ENCODE measurements at places on chromosomes 6 and 20.

DNA sequence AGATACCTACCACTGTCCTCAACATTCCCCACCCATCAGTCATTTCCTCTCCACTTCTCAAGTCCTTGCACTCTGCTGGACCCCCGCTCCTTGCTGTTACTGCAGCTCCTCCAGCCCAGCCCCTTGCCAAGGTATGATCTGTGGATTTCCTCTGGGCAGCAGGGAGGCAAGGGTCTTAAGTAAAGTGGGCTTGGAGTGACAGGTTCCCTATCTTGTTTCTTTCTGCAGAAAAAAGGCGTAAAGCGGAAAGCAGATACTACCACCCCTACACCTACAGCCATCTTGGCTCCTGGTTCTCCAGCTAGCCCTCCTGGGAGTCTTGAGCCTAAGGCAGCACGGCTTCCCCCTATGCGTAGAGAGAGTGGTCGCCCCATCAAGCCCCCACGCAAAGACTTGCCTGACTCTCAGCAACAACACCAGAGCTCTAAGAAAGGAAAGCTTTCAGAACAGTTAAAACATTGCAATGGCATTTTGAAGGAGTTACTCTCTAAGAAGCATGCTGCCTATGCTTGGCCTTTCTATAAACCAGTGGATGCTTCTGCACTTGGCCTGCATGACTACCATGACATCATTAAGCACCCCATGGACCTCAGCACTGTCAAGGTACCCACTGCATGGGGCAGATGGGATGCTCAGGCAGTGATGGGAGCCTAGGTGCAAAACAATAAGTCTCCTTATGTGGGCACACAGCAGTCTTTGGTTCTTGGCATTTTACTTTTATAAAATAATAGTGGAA lies 8.1 kb downstream of the BRD2 start:
- no peak for DNase-seq

DNA sequence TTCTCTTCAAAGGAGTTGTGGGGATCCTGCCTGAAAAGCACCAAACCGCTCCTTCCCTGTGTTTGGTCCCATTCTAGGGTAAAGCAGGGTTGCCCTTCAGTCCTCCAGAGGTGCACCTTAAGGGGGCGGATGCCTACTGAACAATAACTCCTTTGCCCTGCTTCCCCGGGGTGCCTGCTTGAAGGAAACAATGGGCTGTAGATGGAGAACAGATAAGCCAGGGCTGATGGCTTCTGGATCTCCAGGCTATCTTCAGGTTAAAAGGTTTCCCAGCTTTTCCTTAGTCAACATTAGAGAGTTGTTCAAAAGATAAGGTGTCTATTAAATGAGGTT lies 5.4 kb upstream of the PRDM1 start:
- no peak for DNase-seq

- peak; percentile 65 for DNase-seq
These were observed 104.3 kb upstream of the BEND6 start for GRCh38 chr6:56850626-56851025.

GRCh38 chr20:30486103-30486478 lies 771.4 kb upstream of the DEFB115 start:
- DNase-seq, result no peak

- DNase-seq, result peak; percentile 13
These were observed 168.0 kb downstream of the HDGFL1 start for GRCh38 chr6:22737331-22737730.

- DNase-seq, result no peak
These were observed 238.0 kb downstream of the ANKRD60 start for GRCh38 chr20:57990396-57990987.

- DNase-seq, result no peak
These were observed 897 bp downstream of the ADIG start for GRCh38 chr20:38581830-38582358.

DNA sequence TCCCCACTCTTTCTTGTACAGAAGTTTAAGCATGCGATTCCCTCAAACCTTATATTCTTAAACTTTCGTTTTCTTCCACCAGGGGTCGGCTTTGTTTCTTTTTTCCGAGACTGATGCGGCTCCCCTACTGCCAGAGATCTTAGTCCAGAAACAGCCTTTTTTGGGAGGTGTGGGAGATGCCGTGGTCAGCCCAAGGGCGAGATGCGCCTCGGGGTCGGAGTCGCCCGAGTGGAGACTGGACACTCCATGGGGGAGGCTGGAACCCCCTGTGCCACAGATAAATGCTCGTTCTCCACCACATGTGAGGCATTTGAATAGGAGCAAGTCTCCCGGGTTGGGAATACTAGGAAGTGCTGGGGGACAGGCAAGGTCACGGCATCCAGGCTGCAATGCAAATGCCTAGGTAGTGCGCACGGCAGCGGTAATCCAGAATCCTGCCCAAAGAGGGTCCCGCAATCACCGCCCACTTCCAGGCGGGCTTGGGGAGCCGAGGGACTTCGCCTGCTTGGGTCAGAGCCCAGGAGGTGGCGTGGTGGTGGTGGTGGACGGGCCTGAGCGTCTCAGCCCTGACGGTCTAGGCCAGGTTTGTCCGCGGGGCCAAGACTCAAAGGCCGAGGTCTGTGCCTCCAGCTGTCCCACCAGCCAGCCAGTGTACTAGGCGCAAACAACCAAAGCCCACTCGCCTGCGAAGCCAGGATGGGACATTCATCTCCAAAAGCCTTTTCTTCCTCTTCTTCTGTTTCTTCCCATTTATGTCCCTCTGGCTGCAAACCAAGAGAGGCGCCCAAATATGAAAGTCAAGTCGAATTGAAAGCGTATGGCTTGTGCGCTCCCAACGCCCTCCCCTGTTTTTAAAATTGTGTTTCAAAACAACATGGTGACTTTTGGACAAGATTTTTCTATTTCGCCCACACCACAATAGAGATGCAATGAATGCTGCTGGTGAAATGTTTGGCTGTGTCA lies 39.3 kb upstream of the OSTM1 start:
- peak; percentile 35 for DNase-seq

DNA sequence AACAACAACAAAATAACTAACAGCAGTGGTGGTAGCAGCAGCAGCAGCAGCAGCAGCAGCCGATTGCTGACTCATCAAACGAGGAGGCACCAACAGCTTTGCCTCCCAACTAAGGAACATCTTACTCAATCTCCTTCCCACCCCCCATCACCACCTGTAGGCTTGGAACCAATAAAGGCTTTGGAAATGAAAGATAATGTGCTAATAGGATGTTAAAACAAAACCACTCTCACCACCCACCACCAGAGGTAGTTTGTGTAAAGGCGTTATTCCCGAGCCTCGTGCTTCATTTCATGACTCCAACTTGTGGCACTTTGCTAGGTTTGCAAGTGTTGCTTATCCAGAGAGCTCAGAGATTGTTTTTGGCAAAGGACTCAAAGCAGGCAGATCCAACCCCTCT lies 346.5 kb downstream of the CD83 start:
- no peak for DNase-seq

- DNase-seq, result no peak
These were observed 206.7 kb upstream of the SULF2 start for GRCh38 chr20:47991875-47992488.

GRCh38 chr6:169345146-169345545 lies 91.5 kb upstream of the THBS2 start:
- DNase-seq, result no peak

- no peak for DNase-seq
These were observed 1.5 kb downstream of the PSMG4 start for GRCh38 chr6:3260296-3260695.

- DNase-seq, result no peak
These were observed 481.6 kb downstream of the PRKN start for GRCh38 chr6:162245830-162246420.

DNA sequence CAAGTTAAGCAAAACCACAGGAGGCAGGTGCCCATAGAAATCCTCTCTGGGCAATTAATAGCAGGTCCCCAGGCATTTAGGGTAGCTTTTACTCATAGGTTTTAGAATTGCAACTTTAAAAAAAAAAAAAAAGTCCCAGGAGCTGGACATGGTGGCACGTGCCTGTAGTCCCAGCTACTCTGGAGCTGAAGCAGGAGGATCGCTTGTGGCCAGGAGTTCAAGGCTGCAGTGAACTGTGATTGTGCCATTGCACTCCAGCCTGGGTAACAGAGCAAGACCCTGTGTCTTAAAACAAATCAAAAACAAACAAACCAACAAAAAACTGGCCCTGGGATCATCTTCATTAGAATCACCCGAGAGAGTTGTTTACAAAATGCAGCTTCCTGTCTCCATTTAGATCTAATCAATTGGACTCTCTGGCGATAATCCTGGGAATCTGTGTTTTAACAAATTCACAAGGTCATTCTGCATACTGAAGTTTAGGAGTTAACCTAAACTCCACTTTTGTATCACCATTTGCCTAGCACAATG lies 131.8 kb upstream of the AKAP12 start:
- no peak for DNase-seq

DNA sequence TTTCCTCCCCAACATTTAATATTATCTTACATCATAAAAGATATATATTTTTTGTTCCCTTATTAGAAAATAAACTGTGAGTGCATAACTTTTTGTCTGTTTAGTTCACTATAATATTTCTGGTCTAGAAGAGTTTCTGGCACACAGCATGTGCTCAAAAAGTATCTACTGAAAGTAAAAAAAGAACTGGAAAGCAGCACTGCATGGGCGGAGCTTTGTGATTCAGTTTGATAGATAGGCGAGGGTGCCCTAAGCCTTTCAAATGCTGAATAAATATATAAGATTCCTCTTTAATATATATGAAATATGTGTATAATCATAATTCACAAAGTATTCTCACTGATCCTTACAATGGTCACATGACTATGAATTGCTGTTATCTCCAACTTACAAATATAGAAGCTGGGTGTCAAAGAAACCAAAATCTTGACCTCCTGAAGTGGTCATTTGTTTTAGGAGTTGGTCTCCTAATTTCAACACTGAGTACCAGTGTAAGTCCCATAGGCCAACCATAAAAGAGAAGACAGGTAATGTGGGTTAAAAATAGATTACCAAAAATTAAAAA lies 50.8 kb downstream of the OR2B2 start:
- no peak for DNase-seq

DNA sequence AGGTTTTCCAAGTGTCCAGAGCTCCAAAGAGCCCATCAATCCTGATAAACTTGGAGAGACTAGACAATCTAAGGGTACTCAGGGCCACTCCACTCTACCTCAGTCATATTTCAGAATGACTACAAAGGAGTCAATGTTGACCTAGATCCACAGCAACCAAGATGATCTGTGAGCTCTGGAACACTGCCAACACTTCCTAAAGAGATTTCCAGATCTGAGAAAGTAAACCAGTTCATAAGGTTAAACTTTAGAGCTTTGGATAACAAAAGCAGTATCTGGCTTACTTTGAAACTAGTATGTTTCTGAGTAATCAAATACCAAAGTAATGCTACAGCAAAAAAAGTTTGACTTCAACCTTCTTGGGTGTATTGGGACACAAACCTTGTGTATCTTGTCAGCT lies 122.7 kb downstream of the BTBD9 start:
- DNase-seq, result peak; percentile 31

DNA sequence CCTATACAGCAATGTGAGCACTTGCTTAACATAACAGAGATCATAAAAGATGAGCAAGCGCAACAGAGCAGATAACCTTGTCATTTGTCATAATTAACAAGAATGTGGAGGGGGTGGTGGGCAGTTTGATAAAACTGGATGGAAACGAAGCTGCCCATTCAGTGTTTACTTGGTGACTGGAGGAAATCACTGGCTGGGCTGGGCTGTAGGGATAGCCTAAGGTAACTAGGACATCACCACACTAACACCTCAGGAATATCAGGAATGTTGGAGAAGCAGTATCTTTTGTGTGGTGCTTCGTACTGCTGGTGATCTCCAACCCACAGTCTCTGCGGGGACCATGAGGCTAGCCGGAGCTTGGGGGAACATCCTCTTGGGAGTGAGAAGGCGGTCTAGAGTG lies 218.4 kb downstream of the HIVEP2 start:
- no peak for DNase-seq

DNA sequence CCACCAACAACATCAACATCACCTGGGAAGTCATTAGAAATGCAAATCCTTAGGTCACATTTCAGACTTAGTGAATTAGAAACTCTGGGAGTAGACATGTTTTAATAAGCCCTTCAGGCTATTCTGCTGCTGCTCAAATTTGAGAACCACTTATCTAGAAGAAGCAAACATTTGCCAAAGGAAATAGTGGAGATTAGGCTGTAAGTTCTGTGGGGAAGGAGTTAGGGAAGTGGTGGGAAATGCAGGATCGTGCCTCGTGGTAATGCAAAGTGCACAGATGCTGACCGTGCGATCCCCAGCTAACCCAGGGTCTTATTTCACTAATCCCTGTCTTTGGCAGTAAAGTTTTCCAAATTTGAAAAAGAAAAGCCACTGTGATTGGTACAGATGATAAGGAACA lies 328.5 kb downstream of the EPM2A start:
- no peak for DNase-seq

- DNase-seq, result no peak
These were observed 183.8 kb downstream of the PTPRK start for GRCh38 chr6:128336436-128337095.

GRCh38 chr6:49634836-49635218 lies 1.8 kb downstream of the RHAG start:
- no peak for DNase-seq

DNA sequence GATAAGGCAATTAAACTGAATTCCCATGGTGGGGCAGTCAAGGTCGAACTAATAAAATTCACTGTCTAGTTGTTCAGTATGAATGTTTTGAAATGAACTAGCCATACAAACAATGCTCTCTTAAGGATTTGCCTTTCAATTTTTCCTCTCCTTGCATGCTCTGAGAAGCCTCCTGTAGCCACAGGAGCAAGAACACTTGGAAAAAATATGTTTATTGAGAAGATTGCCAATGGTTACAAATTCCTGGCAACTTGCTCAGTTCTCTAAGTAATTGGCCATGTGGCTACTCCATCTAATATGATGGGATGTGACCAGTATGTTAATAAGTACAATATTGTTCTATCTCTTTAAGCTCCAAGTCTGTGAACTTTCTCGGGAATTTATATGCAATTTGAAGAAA lies 49.4 kb downstream of the FUT9 start:
- DNase-seq, result no peak

- no peak for DNase-seq
These were observed 328.2 kb upstream of the JAG1 start for GRCh38 chr20:11001764-11002540.

DNA sequence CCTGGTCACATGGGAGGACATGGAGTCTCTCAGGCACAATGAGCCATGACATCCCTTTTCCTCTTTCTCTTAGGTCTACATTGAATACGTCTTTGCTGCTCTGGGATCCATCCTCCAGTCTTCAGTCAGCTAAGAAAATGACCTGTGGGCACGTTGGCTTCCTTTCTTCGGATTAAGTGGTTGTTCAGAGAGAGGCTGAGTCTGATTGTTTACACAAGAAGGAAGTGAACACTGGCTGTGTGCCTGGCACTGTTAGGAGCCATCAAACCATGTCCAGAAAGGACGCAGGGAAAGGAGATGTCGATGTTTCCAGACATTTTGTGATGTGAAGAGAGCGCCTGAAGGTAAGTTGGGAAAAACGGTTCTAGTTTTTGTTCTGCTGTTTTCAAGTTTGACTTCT lies 309.9 kb upstream of the CDYL start:
- no peak for DNase-seq
